ENCODE measurements at places on chromosomes 1 and 21. TPM values are rescaled to one million over a fixed set of nuclear protein-coding genes. Genes with fewer than 3 reads are reported as not detected.

PLXNA2 gene
- polyA plus RNA-seq = 0.22 TPM

PLA2G2F gene
- polyA plus RNA-seq = not detected

FGR gene
- 572 TPM for polyA plus RNA-seq

ECM1 gene
- polyA plus RNA-seq = not detected

ZNF687 gene
- polyA plus RNA-seq = 1.8 TPM

RCSD1 gene
- polyA plus RNA-seq = 129 TPM

All from immature natural killer cell (primary cell).